Osteoblast (primary cell): ENCODE measurements at places on chromosomes 7 and 10. TPM values are rescaled to one million over a fixed set of nuclear protein-coding genes. Genes with fewer than 3 reads are reported as not detected.

AKR1C8 gene
- not detected in 2 replicates for total RNA-seq

GRCh38 chr7:154869436-154869835 is 133.5 kb downstream of the PAXIP1 start:
- DNase-seq: peak; percentile 18

GRCh38 chr10:26738301-26738911 is 40.9 kb downstream of the PDSS1 start:
- no peak for DNase-seq

DNA sequence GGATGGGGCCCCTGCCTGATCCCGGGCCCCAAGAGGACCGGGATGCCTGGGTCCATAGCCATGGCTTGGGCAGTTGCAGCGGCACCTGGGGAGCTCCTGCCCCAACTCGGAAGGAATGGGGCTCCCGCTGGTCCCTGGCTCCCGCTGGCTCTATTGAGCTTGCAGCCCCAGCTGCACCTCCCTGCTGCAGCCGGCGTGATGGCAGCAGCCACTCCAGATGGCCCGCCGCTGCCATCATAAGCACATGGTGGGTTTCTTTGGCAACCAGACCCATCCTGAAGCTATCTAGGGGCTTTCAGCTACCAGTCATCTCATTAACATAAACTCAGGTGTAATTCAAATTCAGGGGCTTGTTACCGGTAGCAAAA is 11.1 kb upstream of the DNMBP start:
- peak; percentile 19 for DNase-seq

DNA sequence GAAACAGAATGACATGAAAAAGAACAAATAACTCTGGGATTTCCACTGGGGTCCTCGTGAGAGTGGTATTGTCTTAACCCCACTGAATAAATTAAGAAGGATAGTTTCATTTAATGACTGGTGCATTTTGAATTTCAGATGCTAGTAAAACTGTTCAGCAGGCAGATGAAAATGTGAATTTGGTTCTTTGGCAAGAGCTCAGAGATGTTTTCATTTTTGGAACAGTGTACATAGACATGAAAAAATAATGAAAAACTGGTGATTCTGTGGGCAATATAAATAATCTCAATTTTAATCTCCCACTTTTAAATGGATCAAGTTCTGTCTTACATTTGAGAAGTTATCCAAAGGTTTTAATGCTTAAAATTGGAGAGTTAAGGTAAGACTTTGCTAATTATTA is 84.1 kb downstream of the TRIL start:
- no peak for DNase-seq

- no peak for DNase-seq
Measured at GRCh38 chr7:103348452-103348851, 1.0 kb downstream of the PSMC2 start.

GRCh38 chr7:85407391-85407790 is 220.5 kb upstream of the SEMA3D start:
- DNase-seq: no peak

GRCh38 chr7:4097001-4097609 is 585.0 kb upstream of the FOXK1 start:
- no peak for DNase-seq

- DNase-seq: no peak
Measured at GRCh38 chr7:73427902-73428787, 5.4 kb upstream of the FZD9 start.

DNA sequence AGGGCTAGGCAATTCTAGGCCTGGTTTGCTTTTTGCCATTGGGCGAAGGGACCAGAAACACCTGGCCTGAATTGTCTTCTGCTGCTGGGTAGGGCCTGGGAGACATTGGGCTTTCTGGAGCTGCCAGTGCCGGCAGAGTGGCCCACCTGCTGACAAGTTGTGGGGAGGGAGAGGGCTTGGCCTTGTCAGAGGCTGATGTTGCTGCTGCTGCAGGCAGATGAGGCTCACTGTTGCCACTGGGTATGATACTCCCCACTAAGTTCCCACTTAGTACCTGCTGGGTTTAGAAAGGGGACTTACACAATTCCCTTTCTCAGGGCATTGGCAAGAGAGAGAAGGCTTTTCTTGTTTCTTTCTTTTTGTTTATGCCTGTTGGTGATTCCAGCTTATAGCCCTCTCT is 289.6 kb upstream of the NPVF start:
- DNase-seq: no peak
